ENCODE measurements at places on chromosomes 7 and 10. TPM values are rescaled to one million over a fixed set of nuclear protein-coding genes. Genes with fewer than 3 reads are reported as not detected.
A peak's percentile ranks its signal among the peaks of the same experiment; 100 is the strongest.

ZNF736 gene
- 23.5 TPM for total RNA-seq

CLDN3 gene
- total RNA-seq: not detected

AKR1C8 gene
- total RNA-seq: not detected

ANXA8L1 gene
- total RNA-seq: not detected

DNA sequence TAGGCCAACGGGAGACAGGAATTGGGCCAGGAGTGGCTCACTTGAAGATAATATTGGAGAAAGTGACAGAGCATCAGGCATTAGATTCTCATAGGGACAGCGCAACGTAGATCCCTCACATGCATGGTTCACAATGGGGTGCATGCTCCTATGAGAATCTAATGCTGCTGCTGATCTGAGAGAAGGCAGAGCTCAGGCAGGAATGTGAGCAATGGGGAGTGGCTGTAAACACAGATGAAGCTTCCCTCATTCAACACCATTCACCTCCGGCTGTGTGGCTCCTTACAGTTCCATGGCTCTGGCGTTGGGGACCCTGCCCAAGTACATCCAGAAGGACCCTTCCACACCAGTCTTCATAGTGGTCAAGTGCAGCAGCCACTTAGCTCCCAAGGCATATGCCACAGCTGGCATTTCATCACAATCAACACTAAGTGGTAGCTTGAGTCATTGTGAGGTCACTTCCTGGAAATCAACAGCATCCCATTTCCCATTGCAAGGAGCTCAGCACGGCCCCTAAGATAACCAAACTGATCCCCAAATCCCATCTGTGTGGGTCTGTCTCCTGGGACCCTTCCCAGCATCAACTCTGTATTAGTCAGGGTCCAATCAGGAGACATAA lies 174.5 kb downstream of the TPST1 start:
- no peak for DNase-seq

DNA sequence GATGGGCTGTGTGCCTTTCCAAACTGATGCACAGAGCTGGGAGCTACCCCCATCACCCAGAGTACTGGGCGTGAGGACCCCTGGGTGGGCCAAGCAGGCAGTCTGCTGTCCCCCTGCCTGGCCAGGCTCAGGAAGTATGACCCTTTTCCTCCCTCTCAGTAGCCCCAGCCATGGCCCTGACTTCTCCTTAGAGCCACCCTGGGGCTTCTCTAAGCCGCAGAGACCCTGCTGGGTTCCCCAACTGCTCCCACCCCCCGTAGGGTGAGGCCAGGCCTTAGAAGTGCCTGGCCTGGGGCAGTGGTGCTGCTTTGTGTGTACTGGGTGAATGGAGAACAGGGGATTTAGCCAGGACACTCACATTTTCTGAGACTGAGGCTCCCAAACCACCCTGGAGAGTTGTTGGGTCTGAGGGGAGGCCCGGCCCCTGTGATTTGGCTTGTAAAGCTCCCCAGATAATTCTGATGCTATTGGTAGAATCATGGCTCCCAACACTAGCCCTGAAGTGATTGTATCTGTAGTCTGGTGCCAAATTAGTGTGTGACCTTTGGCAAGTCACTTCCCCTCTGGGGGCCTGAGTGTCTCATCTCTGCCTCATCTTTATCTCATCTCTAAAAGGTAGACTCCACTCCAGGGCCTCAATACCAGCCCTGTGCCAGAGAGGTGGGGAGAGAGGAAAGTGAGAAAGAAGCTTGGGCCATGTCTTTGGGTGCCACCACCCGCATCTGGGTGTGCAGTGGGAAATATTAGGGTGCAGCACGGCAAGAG lies 99.7 kb upstream of the PPIF start:
- peak; percentile 60 for DNase-seq

DNA sequence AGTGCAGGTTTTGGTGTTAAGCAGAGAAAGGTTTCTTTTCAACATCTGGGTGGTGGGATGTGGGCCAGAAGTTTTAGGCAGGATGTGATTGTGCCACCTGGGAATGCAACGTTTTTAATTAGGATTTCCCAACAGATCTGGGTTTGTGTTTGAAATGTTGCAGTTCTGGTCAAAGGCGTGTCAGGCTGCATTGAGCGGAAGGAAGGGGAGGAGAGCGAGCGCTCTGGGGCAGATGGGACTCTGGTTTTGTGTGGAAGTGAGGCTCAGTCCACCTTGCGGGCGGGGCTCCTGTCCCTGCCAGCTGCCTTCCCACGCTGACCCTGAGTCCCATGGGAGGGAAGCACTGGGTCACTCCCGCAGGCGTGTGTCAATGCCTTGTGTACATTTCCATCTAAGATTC lies 767.7 kb downstream of the KCNMA1 start:
- no peak for DNase-seq

DNA sequence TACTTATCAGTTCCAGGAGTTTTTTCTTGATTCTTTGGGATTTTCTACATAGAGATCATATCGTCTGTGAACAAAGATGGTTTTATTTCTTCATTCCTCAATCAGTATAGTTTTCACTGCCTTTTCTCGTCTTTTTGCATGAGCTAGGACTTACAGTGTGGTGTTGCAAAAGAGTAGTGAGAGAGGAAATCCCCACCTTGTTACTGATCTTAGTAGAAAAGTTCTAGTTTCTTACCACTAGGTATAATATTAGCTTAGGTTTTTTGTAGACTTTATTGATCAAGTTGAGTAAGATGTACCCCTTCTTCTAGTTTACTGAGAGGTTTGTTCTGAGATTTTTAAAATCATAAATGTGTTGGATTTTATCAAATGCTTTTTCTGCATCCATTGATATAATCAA lies 123.3 kb downstream of the TMEM26 start:
- DNase-seq: no peak

DNA sequence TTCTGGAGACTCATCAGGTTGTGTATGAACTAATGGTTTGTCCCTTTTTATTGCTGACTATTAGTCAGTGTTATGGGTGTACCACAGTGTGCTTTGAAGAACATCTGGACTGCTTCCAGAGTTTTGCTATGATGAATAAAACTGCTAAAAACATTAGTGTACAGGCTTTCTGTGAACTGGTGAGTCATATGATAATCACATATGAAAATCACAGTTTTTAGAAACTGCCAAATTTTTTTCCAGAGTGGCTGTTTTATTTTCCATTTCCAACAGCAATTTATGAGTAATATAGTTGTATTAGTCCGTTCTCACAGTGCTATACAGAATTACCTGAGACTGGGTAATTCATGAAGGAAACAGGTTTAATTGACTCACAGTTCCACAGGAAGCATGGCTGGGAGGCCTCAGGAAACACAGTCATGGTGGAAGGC lies 281.2 kb upstream of the VSTM2A start:
- no peak for DNase-seq

Measured in activated CD4-positive, alpha-beta T cell treated with anti-CD3 and anti-CD28 coated beads for 36 hours (primary cell).